ENCODE measurements at places on chromosomes 13 and 19.

DNA sequence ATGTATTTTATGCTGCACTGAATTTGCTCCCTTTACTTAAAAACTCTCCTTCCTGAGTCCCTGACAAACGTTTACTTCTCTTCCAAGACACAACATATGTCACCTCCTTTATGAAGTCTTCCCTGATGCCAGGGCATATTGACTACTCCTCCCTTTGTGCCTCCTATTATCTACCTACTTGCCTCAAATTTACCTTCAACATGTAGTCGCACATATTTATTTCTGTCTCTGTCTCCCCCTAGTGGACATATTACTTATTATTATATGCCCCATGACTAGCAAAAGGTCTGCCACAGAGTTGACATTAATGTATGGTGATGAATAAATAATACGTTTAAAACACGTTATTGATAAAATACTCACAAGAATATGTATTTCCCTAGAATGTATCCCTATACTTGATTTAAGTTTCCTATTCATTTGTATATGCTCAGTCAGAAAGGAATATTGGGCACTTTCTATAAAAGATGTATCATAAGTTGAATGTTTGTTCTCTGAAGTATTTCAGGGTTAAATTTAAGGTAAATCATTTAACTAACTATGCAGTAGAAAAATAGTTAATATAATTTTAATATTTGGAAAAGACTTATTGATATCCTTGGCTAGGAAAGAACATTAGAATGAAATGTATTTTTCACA, 250.3 kb upstream of the ATXN8OS start:
- DNase-seq = no peak

GRCh38 chr13:66222926-66223325, 1007.2 kb downstream of the PCDH9 start:
- no peak for DNase-seq

DNA sequence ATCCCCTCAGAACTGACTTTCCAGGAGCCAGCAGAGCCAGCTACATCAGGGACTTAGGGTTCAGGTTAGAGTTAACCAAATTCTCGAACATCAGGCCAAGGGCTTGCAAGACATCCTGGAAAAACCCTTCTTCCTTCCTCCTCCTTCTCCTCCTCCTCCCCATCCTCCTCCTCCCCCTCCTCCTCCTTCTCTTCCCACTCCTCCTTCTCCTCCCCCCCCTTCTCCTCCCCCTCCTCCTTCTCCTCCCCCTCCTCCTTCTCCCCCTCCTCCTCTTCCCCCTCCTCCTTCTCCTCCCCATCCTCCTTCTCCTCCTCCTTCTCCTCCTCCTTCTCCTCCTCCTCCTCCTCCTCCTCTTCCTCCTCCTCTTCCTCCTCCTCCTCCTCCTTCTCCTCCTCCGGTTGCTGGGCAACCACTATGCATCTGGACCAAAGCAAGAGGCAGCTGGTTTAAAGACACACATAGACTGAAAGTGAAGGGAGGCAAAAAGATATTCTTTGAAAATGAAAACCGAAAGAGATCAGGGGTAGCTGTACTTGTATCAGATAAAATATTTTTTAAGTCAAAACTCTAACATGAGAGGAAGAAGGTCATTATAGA, 5.9 kb upstream of the CCL25 start:
- no peak for DNase-seq

GRCh38 chr19:46409191-46409590, 4.2 kb downstream of the CCDC8 start:
- no peak for DNase-seq

DNA sequence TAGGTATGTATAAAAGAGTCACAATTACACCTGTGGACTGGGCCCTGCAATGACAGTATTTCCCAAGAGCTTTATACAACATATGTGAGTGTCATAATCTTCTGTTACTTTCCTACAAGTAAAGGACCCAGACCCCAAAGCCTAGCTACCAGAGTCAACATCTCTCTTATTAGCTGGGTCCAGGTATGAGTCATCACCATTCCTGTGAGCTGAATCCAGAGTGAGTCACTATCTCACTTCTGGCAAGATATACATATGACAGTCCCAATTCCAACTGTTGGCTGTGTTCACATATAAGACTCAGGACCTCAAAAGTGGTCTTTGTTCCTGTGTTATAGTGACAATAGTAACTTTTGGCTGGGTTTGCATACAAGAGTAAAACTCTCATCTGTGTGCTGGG, 46.7 kb downstream of the ZNF729 start:
- DNase-seq = no peak

- no peak for DNase-seq
Measured at GRCh38 chr13:22648320-22648801, 532.4 kb upstream of the SGCG start.

DNA sequence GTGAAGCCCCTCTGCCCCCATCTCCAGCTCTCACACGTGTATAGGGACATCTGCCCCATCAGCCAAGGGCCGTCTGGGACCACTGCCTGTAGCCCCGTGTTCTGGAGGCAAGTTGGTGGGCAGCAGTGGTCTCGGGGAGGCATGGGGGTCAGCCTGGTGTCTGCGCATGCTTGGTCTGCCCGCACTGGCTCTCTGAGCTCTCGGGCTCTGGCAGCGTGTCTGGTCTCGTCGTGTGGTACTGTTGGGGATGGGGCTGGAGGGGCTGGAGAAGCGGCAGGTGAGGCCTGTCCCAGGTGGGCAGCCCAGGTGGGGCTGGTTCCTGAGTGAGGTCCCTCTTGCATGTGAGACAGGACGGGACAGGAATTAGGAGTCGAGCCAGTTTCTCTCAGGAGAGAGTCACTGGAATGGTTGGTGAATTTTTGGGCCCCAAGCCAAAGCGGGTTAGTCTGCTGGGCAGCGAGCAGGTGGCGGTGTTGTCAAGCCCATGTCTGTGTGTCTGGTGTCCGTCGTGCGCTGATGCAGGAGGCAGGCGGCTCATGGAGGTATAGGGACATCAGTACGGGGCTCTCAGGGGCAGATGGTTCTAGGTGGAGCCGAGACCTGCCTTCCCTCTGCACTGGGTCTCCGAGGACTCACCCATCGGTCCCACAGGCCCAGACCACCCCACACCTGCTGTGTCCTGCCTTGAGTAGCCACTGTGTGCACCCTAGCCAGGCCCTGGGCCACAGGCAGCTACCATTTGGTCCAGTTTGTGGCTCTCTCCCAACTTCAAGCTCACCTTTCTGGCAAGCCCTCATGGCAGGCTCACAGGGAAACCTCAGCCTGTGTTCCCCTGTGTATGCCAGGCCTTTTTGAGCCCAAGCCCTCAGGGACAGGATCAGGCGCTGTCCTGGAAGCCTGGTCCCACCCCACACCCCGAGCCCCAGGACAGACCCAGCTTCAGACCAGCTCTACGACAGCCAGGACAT, 18.2 kb downstream of the COMP start:
- no peak for DNase-seq

- no peak for DNase-seq
Measured at GRCh38 chr13:45941261-45941660, 89.7 kb upstream of the SIAH3 start.

DNA sequence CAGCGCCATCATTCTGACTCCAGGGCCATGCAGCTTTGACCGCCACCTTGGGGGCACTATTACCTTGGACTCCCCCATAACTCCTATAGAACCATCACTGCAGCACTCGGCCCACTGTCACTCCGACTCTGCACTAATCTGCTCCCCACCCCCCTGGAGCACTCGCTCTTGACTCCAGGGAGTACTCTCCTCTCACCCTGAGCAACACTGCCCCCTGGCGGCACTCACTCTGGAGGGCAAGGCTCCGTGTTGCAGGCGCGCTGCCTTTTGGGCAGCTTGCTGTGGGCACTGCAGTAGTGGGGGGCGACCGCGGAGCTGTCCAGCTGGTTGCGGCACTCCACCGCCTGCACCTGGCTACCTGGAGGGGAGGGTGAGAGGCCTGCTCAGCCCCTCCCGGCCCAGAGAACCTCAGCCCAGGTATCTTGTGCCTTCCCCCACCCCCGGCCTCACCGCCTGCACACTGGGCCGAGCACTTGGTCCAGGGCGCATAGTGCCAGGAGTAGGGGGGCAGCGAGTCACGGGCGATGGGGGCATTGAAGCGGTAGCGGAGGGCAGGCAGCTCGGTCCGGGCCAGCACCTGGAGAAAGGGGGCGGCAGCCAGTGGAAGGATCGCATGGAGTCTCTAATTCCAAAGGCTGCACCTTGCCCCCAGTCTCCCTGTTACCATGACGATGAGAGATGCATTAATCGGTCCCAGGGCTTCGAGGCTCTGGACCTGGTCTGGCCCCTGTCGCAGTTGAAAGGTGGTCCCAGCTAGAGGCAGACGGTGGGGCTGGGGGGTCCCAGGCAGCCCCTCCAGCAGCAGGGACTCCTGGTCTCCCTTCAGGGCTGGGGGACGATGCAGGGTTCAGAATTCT, 8.9 kb upstream of the MYO1F start:
- peak; percentile 71 for DNase-seq

DNA sequence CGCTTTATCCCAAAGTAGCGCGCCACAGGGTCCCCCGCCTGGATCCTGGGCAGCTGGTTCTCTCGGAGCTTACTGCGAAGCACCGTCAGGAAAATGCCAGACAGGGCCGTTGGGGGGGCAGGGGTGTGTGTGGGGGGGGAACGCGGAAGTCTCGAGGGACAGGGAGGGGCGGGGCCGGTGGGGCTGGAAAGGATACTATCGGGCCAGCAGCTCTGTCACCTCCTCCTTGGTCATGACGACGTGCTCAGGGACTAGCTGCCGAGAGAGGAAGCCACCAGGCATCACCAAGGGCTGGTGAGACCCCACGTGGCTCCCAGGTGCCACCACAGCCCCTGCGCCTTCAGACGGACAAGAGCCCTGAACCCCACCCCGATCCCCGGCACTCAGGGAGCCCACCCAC, 5.3 kb downstream of the POLR2E start:
- no peak for DNase-seq

GRCh38 chr13:45702088-45702487, at the start of gene CBY2:
Gene CBY2 (plus strand): TSS chr13:45702320. CDS start chr13:45702391, 71 bp downstream.
- no peak for DNase-seq

DNA sequence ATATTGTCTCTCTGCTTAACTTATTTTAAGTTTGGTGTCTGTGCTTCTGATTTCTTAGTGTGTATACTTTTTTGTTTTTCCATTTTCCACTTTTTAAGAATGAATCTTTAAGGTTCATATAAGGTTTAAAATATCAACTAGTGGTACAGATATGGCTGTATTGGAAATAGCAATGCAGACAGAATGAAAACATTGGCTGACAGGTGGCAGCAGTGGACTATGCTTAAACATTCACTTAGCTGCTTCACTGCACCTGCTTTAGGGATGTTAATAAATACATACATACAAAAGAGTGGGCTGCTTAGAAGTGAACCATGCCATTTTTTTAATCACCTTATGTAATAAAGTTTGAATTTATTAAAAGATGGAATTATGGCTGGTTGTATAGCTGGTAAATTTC, 27.3 kb downstream of the TM9SF2 start:
- no peak for DNase-seq

GRCh38 chr19:16506961-16507360, 10.8 kb downstream of the C19orf44 start:
- DNase-seq = no peak

GRCh38 chr19:29432677-29433076, 93.1 kb upstream of the VSTM2B start:
- no peak for DNase-seq

GRCh38 chr13:43648733-43649132, 138.0 kb downstream of the ENOX1 start:
- no peak for DNase-seq

GRCh38 chr13:50011461-50011860, 3.8 kb upstream of the KCNRG start:
- no peak for DNase-seq

All from stimulated activated CD4-positive, alpha-beta T cell treated with anti-CD3 and anti-CD28 coated beads, Interleukin-15, amount 100 ng/mL, for 24 hours (primary cell).